ENCODE measurements at places on chromosomes 7 and 10.

GRCh38 chr7:112782498-112782897 is 7.7 kb downstream of the TMEM168 start:
- no peak for DNase-seq

DNA sequence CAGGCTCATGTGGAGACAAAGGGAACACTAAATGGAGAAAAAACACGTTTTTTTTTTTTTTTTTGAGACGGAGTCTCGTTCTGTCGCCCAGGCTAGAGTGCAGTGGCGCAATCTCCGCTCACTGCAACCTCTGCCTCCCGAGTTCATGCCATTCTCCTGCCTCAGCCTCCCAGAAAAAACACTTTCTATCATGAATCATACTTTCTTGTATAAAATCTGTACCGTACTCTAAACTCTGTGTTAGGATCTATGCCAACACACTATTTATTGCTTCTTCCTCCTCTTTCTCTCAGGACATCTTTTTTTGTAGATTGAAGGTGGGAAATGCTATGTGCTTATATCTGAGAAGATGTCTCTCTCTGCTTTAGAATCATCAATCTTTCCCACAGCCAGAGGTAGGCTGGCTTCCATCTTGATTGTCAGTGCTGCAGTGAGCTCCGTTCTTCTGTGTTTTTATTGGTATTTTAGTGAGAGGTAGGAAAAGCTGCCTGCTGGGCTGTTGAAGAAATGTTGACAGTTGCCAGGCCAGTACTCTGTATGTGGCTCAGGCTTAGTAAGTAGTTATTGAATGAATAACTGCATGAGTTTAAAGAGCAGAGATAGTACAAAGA is 101.1 kb downstream of the GPR85 start:
- DNase-seq = no peak

DNA sequence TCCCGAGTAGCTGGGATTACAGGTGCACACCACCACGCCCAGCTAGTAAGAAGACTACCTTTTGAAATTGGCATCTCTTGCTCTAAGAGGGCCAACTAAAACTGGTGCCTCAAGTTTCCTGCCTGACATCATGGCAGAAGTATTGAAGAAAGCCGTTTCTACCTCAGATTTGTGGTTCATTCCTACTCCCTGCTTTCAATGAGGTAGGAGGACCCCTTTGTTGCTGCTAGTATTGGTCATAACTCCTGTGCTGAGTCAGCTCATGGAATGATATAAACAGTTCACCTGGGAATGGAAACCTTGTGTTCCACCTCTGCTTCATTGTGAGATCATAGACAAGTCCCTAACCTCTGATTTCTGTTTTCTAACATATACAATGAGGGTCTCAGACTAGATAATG is 82.8 kb downstream of the CDK6 start:
- no peak for DNase-seq

DNA sequence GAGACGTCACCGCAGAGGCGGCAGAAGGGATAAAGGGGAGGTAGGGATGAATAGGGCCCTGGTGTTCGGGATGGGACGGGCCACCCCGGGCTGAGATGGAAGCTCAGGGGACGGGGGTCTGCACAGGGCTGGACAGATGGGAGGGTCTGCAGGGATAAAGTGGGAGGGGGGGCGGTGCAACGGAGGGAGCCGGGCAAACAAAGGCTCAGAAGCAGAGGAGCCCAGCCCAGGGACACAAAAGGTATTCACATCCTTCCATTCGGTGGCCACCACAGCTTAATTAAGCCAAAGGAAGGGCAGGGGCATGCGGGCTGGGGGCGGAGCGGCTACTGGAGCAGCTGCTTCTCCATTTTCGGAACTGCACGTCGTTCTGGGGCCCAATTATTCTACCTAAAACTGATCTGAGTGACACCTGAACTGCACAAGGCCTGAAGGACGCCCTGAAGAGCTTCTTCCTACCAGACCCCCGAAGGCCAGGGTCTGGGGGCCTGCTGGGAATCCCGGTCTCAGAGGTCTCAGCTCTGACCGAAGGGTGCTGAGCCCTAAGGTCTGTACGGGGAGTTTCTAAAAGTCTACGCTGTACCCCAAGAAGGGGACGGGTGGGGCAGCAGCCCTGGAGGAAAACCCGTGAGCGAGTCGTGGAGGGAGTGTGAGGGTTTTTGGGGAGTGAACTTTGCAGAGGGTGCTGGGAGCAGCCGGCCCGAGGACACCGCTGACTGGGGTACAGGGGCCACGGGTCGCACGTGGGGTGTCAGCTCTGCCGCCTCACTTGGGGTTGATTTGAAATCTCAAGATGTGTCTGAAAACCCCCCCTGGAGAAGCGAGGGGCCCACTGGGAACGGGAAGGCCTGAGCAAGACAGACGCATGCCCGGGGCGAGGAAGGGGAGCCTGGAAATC is 334.8 kb downstream of the DNAJB6 start:
- no peak for DNase-seq

DNA sequence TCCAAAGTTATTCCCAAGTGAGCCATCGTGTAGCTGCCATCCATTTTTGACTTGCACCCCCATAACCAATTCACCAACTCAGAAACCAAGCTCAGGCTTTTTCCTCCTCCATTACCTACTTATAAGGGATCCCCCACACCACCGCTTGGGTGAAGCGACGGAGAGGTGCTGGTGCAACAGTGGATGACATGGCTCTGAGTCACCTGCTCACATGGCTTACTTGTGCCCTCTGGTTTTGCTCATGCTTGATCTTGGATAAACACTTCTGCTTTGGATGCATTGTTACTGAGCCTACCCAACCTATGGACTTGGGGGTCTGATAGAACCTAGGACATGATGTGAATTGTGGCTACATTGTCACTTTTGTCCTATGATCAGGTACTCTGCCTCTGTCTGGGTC is 12.0 kb upstream of the AKR1B1 start:
- DNase-seq = no peak
